ENCODE measurements at places on chromosomes 6 and 20. TPM values are rescaled to one million over a fixed set of nuclear protein-coding genes. Genes with fewer than 3 reads are reported as not detected.
A peak's percentile ranks its signal among the peaks of the same experiment; 100 is the strongest.

GRCh38 chr6:11732036-11732631, 46.5 kb downstream of the ADTRP start:
- peak; percentile 67 for DNase-seq
- H3K27ac ChIP-seq = peak overlapping the region; percentile 8
- no peaks in the 10 kb centered on the region for H3K4me1 ChIP-seq

- H3K4me3 ChIP-seq = no peak overlapping the region
- no peaks in the 10 kb centered on the region for H3K27me3 ChIP-seq
- H3K27ac ChIP-seq = no peak overlapping the region
- no peaks in the 10 kb centered on the region for H3K4me1 ChIP-seq
- H3K36me3 ChIP-seq = no peaks in the 10 kb centered on the region
Observed at GRCh38 chr20:10352934-10353824, 80.8 kb downstream of the MKKS start.

The GPR63 gene
- total RNA-seq = 4.1 TPM

The CCN6 gene
- not detected for total RNA-seq

The SYNGAP1 gene
- total RNA-seq = 17.3 TPM

The C6orf15 gene
- not detected for total RNA-seq

DNA sequence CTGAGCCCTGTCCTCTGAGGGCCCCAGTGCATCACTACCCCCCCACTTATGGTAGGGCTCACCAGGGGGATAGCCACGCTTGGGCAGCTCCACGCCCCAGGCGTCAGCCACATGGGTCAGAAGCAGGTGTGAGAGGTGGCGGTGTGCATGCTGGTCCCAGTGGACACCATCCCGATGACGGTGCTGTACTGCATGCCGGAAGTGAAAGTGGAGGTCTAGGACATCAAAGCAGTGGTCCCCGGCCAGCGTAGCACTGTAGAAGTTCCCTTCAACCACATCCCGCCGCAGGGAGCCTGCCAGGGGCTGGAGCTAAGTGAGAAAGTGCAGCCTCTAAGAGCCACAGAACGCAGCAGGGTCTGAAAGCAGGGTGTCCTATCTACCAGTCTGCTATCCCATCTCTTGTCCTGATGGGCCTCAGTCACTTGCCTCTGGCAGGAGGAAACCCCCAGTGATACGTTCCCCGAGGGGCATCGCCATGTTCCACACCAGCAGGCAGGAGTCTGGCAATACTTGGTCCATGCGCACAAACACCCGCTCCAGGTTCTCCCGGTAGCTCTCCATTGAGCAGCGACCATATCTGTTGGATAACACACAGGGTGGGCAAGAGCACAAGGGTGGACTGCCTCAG, 2.2 kb downstream of the PCED1A start:
- no peak overlapping the region for H3K4me3 ChIP-seq
- H3K27ac ChIP-seq = no peak overlapping the region
- H3K36me3 ChIP-seq = no peaks in the 10 kb centered on the region

GRCh38 chr20:44609516-44610312, 27.3 kb downstream of the PKIG start:
- H3K4me3 ChIP-seq = no peak overlapping the region
- H3K36me3 ChIP-seq = peaks cover 3% of the 10 kb centered on the region

GRCh38 chr20:10169752-10170151, 48.9 kb upstream of the SNAP25 start:
- no peak overlapping the region for H3K27ac ChIP-seq
- peaks cover 8% of the 10 kb centered on the region for H3K4me1 ChIP-seq
- no peak overlapping the region for H3K4me3 ChIP-seq
- H3K36me3 ChIP-seq = no peaks in the 10 kb centered on the region
- DNase-seq = no peak

GRCh38 chr6:29509239-29509638, 21.5 kb upstream of the MAS1L start:
- no peaks in the 10 kb centered on the region for H3K36me3 ChIP-seq
- no peaks in the 10 kb centered on the region for H3K4me1 ChIP-seq
- H3K27ac ChIP-seq = no peak overlapping the region
- H3K4me3 ChIP-seq = no peak overlapping the region

DNA sequence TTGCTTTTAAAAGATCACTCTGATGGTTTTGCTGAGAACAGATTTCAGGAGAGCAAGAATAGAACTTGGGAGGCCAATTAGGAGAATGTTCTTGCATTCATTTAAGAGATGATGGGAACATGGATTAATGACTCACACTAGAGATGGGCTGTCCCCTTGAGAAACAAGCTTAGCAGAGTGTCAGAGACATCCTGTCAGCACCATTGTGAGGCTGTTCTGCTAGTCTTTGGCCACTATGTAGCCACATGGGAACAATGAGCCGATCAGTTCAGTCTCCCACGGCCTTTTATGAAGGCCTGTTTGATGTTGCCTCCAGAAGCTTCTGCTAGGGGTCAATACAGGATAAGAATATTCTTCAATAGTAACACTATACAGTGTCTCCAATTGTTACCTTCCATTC, 113.0 kb upstream of the EYA4 start:
- no peak overlapping the region for H3K4me3 ChIP-seq
- no peaks in the 10 kb centered on the region for H3K27me3 ChIP-seq
- no peaks in the 10 kb centered on the region for H3K4me1 ChIP-seq
- no peak for DNase-seq

GRCh38 chr6:92893741-92894140, 525.6 kb downstream of the EPHA7 start:
- H3K27ac ChIP-seq = no peak overlapping the region
- H3K27me3 ChIP-seq = no peaks in the 10 kb centered on the region
- no peak for DNase-seq
- no peaks in the 10 kb centered on the region for H3K4me1 ChIP-seq

DNA sequence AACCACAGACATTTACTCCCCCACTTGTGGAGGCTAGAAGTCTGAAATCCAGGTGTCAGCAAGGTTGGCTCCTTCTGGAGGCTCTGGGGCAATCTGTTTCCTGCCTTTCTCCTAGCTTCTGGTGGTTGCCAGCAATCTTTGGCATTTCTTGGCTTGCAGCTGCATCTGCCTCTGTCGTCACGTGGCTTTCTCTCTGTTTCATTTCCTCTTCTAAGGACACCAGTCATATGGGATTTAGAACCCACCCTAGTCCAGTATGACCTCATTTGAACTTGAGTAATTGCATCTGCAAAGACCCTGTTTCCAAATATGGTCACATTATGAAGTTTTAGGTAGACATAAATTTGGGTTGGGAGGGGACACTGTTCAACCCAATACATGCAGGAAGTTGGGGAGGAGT, 56.2 kb upstream of the EPB41L1 start:
- H3K4me3 ChIP-seq = no peak overlapping the region
- no peak for DNase-seq

GRCh38 chr6:35191889-35192288, 21.9 kb upstream of the SCUBE3 start:
- no peaks in the 10 kb centered on the region for H3K27me3 ChIP-seq
- H3K27ac ChIP-seq = no peak overlapping the region
- no peak for DNase-seq
- no peak overlapping the region for H3K4me3 ChIP-seq

The SLC24A3 gene
- total RNA-seq = 2.9 TPM

- no peaks in the 10 kb centered on the region for H3K27me3 ChIP-seq
- DNase-seq = no peak
- H3K4me3 ChIP-seq = no peak overlapping the region
- H3K36me3 ChIP-seq = no peaks in the 10 kb centered on the region
- H3K4me1 ChIP-seq = no peaks in the 10 kb centered on the region
Observed at GRCh38 chr20:49210757-49211110, 8.5 kb upstream of the DDX27 start.

DNA sequence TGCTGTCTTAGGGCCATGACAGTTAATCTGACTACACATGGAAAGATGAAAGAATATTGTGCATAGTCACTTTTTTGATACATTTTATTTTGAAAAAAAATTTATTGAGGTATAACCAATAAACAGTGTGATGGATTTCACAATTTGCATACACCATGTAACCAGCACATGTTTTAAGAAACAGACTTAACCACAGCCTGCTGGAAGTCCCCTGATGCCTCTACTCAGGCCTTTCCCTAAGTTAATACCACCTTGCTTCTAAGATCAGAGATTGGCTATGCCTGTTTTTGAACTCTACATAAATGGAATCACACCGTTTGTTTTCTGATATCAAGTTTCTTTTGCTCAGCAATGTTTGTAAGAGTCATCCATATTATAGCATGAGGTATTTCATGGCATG, 136.3 kb downstream of the CFAP61 start:
- H3K36me3 ChIP-seq = no peaks in the 10 kb centered on the region
- H3K4me1 ChIP-seq = no peaks in the 10 kb centered on the region
- no peak for DNase-seq
- no peak overlapping the region for H3K27ac ChIP-seq

The TGM2 gene
- total RNA-seq = 31.4 TPM

DNA sequence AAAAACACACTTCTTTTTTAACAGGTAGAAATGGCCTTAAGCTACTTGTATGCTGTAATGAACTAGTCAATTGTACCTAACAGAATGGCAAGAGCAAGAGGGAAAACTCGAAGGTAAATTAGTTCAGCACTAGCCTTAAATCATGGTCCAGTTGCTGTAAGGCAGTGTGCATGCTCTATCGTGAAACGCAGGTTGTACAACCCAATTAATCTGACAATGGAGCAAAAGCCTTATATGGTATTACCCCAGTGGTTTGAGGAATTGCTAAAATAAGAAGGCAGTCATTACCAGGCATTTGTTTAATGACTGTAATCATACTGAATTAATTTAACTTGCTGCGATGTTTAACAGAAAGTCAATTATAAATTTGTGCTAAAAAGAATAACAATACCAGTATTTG, 69.3 kb upstream of the SOX4 start:
- no peak for DNase-seq
- no peak overlapping the region for H3K4me3 ChIP-seq
- no peaks in the 10 kb centered on the region for H3K4me1 ChIP-seq
- H3K27ac ChIP-seq = no peak overlapping the region
- no peaks in the 10 kb centered on the region for H3K27me3 ChIP-seq

- H3K36me3 ChIP-seq = no peaks in the 10 kb centered on the region
- no peaks in the 10 kb centered on the region for H3K27me3 ChIP-seq
Observed at GRCh38 chr6:168303982-168304751, 15.4 kb downstream of the DACT2 start.

The ZNF133 gene
- 17.2 TPM for total RNA-seq

- DNase-seq = peak; percentile 55
- peak overlapping the region; percentile 70 for H3K27ac ChIP-seq
- no peaks in the 10 kb centered on the region for H3K36me3 ChIP-seq
Observed at GRCh38 chr20:35883778-35884540, 70.3 kb downstream of the SCAND1 start.

The RSPH4A gene
- total RNA-seq = 5.0 TPM

The GNAS-AS1 gene
- not detected for total RNA-seq

The MOG gene
- total RNA-seq = not detected

DNA sequence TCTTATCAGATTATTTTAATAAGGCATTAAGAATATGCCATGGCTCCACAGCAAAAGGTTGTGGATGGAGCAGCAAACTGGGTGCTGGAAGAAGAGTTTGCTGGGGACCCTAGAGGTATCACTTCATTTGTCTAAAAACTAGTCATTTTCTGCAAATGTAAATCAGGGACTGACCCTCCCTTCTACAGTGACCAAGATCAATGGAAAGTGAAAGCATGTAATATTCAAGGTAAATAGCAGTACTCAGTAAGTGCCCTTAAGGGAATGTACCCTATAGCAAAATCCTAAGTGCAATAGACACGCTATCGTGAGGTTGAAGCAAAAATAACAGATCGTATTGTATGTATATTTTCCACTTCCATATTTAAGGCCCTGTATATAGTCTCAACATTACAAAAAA, 38.7 kb downstream of the TRDN start:
- no peak overlapping the region for H3K4me3 ChIP-seq
- no peaks in the 10 kb centered on the region for H3K36me3 ChIP-seq
- no peaks in the 10 kb centered on the region for H3K27me3 ChIP-seq
- H3K27ac ChIP-seq = no peak overlapping the region

DNA sequence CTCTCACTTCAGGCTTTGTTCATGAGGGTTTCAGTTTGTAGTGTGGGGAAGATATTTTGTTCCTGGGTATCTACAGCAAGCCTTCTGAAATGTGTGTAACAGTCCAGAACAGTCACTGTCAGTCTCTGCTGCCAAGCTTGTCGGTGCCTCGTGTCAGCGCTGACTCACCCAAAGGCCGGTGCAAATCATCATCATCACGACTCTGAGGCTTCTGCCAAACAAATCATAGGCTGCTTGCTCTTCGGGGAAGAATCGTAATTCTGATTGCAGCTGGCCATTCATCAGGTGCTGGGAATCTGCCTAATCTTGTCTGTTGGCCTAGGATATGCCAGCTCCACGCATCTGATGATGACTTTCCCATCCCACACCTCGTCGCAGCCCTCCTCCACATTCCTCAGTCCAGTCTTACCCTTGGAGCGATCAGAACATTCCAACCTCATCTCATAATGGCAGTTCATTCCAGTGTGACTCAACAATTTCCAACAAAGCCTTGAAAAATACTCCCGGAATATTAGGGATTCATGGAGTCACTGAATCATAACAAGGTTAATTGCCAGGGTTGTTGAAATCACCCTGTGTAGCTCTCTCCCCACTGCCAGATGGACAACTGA, 40.9 kb downstream of the ALDH8A1 start:
- H3K27me3 ChIP-seq = no peaks in the 10 kb centered on the region
- no peak overlapping the region for H3K27ac ChIP-seq
- H3K36me3 ChIP-seq = no peaks in the 10 kb centered on the region
- H3K4me1 ChIP-seq = no peaks in the 10 kb centered on the region
- peak; percentile 67 for DNase-seq
- no peak overlapping the region for H3K4me3 ChIP-seq

DNA sequence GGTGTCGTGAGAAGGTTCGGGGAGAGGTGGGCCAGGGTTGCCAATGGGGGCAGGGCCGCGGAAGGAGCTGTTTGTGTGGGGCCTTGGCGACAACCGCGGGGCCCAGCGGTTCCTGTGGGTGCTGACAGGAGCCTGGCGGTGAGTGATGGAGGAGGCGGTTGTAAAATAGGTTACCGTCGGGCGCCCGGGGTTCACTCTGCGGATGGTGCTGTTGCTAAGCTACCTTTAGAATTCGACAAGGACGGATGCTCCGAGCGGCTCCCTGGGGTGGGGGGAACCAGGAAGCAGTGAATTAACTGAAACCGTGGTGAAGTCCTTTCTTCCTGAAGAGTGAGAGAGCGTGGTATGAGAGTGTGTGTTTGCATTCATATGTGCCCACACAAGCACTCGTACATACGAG, 61.7 kb downstream of the CDH22 start:
- no peak overlapping the region for H3K27ac ChIP-seq
- no peak overlapping the region for H3K4me3 ChIP-seq
- no peak for DNase-seq
- H3K27me3 ChIP-seq = peaks cover 13% of the 10 kb centered on the region
- H3K36me3 ChIP-seq = no peaks in the 10 kb centered on the region

DNA sequence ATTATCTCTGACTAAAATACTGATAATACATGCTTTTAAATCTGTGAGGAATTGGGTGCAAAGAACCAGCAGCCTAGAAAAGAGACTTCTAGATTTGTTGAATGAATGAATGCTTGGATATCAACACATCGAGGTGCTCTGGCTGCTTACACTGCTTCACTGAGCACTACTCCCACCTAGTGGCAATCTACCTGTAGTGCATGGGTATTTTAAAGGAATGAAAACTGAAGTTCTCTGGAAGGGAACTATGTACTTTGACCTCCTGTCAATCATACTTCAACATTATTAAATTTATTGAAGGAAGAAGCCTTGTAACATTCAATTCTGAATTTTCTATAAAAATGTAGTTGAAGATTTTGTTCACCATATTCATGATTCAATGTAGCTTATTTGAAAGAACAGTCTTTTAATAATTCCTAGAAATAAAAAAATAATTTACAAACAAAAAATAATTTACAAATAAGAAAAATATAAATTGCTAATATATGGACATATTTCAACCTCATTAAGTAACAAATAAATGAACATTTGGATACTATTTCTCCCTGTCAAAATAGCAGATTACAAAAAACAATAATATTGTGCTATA, 111.2 kb upstream of the MMS22L start:
- no peak overlapping the region for H3K4me3 ChIP-seq
- DNase-seq = peak; percentile 72
- no peak overlapping the region for H3K27ac ChIP-seq
- H3K27me3 ChIP-seq = no peaks in the 10 kb centered on the region
- H3K36me3 ChIP-seq = no peaks in the 10 kb centered on the region

All from Peyer's patch (tissue), 4 donors.